Stimulated activated CD8-positive, alpha-beta memory T cell treated with anti-CD3 and anti-CD28 coated beads, Interleukin-2, amount 100 ng/mL, for 48 hours (primary cell): ENCODE measurements at places on chromosomes 3 and 15.

DNA sequence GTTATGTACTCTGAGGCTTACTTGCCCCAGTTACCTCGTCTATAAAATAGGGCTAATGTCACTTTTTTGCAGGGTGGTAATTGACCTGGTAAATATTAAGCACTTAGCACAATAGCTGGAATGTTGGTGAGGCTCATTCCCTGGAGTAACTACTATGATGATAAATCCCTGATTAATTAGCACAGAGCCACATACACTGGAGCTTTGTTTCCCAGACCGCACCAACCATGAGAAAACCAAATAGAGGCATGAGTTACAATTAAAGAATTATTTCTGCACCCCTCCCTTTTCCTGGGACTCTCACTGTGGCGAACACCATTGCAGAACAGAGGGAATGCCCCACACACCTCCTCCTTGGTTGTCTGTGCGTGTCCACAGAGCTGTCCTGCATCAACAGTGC lies 76.6 kb upstream of the CPOX start:
- no peak for DNase-seq

DNA sequence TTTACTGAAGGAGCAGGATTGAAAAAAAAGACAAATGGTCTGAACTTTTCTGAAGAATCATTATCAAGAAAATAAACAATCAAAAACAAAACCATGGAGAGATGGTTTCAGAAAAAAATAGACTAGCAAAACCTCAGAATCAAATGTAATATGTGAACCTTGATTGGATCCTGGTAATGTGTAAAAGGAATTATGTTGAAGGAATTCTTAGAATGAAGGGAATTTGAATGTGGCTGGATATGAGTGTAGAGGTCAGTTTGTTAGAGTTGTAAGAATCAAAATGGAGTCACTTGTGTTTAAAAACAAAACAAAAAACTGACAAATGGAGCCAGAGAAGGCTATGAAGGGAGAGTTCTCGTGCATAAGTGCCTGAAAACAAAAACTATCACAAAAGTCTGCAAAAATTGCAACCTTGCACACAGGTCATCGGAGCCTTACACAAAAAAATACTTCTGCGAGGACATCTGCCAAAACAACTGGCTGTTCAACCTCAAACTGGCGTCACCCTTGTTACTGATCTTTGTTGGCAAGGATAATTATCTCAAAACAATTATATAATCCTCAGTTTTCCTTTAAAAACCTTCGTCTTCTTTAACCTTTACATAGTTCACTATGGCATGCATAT lies 19.1 kb upstream of the ATP13A3 start:
- DNase-seq: no peak

GRCh38 chr3:66457252-66457651 lies 43.6 kb downstream of the LRIG1 start:
- DNase-seq: no peak

DNA sequence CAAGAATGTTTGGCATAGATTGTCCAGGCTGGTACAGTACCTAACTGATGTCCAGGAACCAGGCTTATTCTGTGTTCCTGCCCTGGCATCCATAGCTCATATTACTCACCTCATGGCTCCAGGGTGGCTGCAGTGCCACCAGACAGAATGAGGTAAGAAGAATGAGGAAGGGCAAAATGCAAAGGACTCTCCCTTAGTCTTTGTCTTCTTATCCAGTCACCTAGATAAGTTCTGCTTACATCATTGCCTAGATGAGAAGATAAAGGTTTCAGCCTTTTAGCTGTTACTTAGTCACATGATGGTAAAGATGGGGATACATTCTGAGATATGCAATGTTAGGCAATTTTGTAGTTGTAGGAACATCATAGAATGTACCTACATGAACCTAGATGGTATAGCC lies 45.8 kb downstream of the CHP1 start:
- no peak for DNase-seq

DNA sequence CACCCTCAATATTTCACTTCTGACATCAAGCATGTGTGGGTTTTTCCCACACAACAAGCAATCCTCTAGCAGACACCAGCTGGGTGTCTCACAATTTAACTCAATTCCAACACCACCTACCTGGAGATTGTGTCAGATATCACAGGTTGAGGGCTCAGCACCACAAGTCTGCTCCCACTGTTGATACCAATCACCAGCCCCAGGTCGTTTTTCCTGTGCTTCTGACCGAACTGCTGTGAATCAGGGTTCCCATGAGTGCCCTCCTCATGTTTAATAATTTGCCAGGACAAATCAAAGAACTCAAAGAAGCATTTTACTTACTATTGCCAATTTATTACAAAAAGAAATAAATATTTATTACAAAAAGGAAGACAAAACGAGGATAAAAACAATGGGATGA lies 25.0 kb upstream of the PRR20G start:
- DNase-seq: no peak

DNA sequence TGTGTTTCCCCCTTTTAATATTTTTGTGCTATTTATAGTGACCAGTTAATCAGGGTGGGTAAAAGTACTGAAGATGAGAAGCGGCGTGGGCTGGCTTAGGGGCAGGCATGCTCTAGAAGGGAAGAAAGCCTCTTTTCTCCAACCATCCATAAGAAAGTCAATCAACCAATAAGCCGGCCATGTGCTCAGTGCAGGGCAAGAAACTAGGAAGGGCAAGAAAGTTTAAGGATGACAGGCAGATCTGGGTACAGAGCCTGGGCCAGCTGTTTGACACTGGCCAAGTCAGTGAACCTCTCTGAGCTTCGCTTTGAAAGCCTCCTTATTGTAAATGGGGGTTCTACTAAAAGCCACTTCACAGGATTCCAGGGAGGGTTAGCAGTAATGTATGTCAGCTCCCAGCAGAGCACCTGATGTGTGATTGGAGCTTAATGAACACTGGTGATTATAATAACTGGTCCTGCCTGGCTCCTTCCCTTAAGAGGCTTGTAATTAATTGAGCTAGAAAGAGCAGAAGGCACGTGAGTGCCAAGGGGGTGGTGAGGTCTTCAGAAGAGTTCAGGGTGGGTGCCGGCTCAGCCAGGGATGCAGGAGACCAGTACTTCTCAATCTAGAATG lies 5.7 kb upstream of the CHRNA3 start:
- no peak for DNase-seq

DNA sequence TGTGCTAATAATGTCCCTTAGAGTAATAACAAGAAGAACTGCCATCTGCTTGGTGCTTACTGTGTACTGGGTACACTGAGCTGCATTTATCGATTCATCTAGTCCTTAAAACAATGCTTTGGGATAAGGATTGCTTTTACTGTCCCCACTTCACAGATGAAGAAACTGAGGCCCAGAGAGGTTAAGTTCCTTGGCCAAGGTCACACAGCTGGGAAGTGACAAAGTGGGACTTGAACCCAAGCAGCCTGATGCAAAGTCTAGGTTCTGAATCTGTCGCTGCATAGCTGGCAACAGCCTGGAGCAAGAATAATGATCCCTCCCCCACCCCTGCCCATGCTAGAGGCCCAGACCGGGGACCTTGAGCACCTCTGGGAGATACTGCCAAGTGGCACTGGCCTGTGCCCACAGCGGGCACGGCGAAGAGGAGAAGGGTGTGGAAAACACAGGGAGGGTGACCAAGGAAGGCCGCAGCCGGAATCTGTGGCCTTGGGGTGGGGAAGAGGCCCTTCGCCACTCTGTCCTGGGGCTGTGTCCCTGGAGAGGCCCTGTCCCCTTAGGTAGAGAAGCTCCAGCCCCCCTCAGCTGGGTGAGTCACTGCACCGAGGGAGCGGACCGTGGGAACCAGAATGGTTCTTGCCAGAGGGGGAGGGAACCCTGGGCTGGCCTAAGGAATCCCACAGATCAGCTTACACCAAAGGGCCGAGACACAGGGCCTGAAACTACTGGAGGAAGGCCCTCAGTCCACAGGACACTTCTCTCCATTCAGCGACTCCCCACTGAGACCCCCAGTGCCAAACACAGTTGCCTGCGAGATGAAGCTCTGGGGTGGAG lies 3.5 kb downstream of the PLXND1 start:
- no peak for DNase-seq
